RKO (cell line): ENCODE measurements at places on chromosomes 3 and 15.

- no peak for DNase-seq
These were observed 285.3 kb downstream of the SV2B start for GRCh38 chr15:91385311-91385710.

DNA sequence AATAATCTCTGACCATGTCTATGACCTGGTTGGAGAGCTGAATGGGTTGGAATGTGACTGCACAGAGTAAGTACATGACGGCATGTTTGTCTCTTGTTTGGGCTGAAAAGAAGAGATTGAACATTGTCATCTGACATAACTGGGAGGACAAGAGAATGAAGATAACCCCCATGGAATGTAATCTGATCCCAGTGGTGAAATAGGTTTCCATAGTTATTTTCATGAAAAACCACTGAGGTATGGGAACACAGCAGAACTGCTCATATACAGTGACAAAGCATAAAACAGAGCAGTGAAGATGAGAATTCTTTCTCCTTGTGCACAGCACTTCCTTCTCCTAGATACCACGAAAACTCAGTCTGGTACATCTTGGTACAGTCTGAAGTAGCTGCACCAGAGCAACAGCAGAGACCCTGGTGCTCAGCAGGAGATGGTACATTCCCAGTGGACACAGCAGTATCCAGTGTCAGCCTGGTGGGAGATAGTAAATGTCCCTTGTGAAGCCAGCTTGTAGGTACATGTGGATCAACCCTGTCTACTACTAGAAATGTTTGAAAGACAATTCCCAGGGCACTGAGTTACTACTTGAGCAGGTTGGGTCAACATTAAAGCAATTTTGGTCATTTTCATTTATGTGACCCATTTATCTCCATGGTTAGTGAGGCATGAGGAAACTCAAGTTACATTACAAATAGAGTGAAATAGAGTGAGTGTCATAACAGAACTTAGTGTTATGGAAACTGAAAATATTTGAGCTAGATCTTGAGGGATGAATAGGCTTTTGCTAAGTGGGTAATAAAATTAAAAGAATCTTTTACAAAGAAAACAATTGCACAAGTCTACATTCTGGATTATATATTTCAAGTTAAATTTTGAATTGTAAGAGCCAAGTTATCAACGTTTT is 178.3 kb downstream of the SUCNR1 start:
- DNase-seq: no peak

DNA sequence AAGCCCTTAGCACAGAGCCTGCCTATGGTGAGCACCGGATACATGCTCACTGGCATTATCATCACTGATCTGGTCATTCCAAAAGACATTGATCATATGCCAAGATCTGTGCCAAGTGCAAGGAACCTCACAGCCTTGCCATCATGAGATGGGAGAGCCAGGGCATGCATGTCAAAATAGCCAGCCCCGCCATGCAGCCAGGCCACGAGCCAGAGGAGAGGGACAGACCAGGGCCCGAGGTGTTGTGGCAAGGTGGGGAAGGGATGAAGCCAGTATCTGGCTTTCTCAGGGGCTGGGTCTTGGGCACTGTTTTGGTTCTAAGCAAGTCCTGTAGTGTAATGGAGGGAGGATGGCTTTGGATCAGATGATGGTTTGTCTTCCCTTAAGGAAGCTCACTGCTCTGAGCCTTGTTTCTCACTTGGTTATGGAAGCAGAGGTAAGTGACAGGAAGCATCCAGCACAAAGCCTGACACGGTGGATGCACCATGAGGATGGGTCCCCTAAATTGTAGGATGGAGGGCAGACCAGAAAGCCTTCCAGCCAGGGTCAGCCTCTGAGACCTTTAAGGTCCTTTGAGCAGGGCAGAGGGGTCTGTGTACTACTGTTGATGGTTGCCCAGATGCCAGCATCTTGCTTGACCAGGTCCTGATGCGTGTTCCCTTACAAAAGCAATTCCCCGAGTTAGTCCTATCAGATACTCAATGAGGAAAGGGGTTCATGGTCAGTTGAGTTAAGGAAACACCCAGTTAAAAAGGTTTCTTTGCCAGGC is 247.7 kb upstream of the TLE3 start:
- DNase-seq: no peak

DNA sequence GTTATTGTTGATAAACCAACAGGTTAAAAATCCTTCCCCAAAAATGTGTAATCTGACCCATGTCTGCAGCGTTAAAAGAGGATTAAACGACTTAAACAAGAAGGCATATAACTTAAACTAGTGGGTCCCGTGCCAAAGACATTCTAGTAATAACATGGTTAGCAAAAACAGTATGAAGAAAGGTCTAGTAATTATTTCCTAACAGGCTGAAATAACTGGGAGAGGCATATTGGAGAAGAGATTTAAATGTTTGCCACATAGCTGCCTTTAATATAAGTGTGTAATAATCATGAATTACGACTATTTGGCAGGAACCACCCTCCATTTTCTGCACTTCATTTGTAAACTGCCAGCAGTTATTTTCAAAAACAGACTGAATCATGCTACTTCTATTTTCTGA is 67.7 kb upstream of the CSPG5 start:
- no peak for DNase-seq

GRCh38 chr3:160471892-160472291 is 22.3 kb upstream of the TRIM59 start:
- DNase-seq: no peak

- no peak for DNase-seq
These were observed 114.2 kb downstream of the ULK4 start for GRCh38 chr3:41847679-41848078.

DNA sequence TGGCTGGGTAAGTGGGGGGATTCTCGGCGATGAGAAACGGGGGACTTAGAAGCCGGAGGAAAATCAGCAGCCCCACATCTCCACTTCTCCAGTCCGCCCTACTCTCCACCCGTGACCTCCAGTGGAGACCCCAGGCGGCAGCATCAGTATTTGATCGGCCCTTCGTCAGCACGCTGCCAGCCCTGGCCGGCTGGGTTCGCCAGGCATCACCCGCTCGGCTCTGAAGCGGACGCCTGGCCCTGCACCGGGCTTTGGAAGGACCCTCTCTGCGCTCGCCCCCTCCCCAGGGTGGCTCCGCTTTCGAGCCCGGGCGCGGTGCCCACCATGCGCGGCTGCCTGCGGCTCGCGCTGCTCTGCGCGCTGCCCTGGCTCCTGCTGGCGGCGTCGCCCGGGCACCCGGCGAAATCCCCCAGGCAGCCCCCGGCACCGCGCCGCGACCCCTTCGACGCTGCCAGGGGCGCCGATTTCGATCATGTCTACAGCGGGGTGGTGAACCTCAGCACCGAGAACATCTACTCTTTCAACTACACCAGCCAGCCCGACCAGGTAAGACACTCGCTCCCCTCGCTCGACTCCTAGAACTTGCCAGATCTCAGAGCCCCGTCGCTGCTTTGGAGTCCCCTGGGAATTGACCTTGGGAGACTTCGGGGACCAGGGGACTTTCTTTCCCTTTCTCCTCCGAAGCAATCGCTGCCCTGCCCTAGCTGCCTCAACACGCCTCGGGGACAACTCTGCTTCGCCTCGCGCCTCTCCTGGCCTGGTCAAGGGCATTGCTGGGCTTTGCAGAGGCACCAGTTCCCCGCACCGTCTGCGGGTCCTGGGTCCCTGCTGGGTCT is 561 bp downstream of the SIDT1 start:
- DNase-seq: no peak

- DNase-seq: no peak
These were observed 82.8 kb upstream of the CDV3 start for GRCh38 chr3:133490468-133491351.

- DNase-seq: no peak
These were observed 21.6 kb downstream of the P3H2 start for GRCh38 chr3:190099099-190099498.

DNA sequence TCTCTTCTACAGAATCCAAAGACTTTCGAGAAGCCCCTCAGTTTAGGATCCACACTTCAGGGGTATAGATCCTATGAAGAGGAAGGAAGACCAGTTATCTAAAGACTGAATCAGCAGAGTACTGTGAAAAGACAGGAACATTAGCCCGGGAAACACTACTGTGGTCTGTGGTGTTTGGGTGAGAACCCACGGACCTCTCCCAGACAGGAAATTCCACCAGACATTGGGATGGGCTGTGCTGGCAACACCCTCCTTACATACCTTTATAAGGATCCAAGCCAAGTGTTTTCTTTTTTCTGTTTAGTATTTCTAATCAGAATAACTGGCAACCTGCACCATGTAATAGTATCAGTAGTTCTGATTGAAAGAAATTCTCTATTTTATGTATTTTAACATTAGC is 14.1 kb downstream of the TMEM207 start:
- DNase-seq: no peak

- DNase-seq: no peak
These were observed 61.5 kb upstream of the CRBN start for GRCh38 chr3:3240986-3241385.

DNA sequence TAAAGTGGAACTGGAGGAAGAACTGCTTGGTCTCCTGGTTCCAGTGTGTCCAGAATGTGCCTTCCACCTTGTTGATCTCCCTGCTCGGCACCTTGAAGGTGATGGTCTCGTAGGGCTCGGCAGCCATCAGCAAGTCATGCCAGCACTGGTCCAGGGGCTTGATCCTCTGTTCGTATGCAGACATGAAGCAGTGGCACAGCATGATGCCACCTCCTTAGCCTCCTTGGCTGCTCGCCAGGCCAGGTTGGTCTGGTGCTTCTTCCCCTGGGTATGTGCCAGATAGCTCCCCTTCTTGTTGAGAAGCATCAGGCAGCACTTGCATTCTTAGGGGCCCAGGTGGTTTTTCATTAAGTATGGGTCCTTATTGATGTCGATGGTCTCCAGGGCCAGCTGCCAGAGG is 17.8 kb upstream of the TXNRD3 start:
- no peak for DNase-seq

GRCh38 chr3:123678108-123678511 is 93.3 kb upstream of the HACD2 start:
- no peak for DNase-seq

DNA sequence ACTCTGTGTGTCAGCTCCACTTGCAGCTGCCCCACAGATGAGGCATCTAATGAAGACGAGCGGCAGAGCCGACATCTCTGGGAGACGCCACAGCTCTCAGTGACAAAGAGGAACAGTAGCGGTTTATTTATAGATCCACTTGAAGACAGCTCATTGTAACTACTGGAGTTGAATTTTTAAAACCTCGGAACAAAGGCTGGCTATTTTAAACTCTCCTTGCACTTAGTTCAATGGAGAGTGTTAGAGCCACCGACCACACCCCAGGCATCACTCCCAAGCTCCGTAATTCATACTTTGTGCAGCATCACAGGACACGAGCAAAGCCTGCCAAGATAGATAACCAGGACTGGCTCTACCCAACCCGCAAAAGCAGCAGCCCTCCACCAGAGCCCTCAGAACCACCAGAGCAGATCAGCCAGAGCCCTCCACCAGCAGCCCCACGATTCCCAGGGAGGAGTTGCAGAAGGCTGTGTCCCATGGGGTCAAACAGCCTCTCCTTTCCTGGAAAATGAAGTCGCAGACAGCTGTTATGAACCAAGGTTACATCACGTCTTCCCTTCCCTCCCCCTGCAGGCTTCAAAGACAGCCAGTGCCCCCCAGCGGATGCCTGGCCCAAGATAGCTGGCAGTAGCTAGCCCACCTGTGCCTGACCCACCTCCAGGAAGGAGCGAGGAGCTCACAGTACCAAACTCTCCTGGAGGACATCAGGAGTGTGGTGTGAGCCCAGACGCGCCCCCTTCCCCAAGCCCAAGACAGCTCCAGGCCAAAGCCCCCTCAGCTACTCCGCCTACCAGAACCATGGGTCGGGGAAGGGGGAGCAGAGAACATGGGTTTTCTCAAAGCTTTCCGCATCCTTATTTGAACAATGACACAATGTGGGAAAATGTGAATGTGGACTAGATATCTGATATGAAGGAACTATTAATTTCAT is 45.7 kb downstream of the POC1A start:
- DNase-seq: no peak

- DNase-seq: no peak
These were observed 50.1 kb downstream of the UBE2E2 start for GRCh38 chr3:23253214-23253613.

- DNase-seq: no peak
These were observed 24.7 kb upstream of the SCAANT1 start for GRCh38 chr3:63936925-63937324.

GRCh38 chr3:13281507-13282357 is 138.4 kb downstream of the NUP210 start:
- no peak for DNase-seq

DNA sequence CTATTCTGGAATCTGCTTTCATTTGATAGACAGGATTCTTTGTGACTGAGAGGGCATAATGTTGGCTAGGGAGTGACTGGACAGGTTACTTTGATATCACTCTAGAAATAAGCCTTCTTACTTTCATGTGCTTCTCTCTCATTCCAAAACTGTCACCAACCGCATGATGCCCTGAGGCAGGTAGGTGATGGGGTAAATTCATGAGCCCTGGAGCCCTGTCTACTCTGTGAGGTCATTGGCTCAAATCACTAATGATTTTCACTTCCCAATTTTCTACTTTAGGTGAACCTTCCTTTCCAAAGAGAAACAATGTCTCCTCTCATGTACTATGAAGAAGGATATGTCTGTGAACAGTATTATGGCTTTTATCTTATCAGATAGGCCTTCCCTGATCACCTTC is 596.7 kb downstream of the TUSC7 start:
- DNase-seq: no peak

DNA sequence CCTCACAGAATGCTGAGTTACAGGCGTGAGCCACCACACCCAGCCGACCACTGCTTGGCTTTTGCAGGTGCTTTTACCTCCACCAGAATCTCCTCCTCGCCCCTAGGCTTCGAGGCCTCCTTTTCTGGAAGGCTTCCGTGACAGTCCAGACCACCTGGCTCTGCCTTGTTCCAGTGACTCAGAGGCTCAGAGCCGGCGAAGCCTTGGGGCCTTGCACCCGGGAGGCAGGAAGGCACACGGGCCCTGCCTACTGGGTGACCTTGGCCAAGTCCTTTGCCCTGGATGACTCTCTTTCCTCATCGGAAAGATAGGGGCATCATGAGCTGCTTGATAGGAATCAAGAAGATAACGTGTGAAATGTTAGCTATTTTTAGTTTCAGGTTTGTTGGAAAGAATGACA is 31.3 kb upstream of the FURIN start:
- DNase-seq: no peak

DNA sequence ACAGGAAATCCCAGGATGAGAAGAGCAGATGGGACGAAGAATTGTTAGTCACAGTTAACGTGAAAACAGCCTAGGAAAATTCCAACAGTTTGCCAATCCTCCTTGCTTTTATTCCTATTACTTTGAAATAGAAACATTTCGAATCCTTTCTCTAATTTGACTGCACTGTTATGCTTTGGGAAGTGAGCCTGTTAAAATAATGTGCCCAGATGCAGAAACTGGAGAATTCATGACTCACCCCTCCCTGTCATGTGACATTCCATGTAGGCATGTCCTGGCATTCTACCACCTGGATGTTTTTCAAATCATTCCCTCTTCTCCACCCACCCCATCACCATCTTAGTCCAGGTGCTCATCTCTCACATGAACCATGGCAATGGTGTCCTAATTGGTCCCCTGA is 107.3 kb downstream of the MINAR1 start:
- no peak for DNase-seq
